ENCODE measurements at places on chromosomes 1 and 21.

- DNase-seq = no peak
Observed at GRCh38 chr1:104629589-104629988, 879.9 kb downstream of the AMY1C start.

- no peak for DNase-seq
Observed at GRCh38 chr1:218613105-218613504, 268.0 kb downstream of the TGFB2 start.

GRCh38 chr1:39901464-39901713 lies 328 bp downstream of the MYCL start:
- no peak for DNase-seq

GRCh38 chr1:113657126-113657525 lies 102.2 kb downstream of the PHTF1 start:
- no peak for DNase-seq

DNA sequence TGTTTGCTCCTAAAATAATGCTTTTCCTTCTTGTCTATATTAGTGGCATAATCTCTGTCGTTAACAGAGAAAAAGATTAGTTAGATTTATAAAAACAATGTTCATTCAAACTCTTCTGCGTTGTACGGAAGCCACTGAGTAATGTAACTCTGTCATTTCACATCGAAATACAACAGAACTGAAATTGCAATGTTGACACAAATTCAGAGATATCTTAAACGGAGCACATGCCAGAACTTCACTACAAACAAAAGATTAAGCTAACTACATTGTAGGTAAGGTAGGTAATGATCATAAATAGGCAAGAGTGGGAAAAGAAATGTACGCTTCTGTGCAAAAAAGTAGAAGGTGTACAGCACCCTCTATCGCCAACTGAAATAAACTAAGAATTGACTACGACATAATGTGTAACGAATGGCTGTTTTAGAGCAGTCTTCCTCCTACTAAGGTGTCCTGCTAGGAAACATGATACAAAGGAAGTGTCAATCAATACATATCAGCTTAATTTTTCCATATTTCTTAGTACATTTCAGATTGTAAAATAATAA lies 56.6 kb downstream of the PCNX2 start:
- DNase-seq = no peak

GRCh38 chr1:191695865-191696264 lies 462.4 kb upstream of the RGS18 start:
- DNase-seq = no peak

DNA sequence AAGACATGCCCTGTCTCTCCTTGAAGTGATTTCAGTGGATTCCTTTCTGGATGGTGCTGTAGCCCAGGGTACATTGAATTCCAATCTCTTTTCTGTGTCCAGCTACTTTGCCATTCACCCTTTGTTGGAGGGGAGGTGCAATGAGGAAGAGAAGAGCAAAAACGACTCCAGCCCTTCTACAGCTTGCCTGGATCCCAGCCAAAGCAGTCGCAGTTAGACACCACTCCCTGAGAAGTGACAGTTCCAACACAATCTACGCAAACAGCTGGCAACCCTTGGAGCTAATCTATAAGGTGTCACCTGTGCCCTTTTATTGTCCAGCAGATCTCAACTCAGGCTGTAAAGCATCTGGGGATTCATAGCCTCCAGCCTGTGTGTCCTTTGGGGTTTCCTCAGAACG lies 4.6 kb downstream of the CD244 start:
- DNase-seq = no peak

DNA sequence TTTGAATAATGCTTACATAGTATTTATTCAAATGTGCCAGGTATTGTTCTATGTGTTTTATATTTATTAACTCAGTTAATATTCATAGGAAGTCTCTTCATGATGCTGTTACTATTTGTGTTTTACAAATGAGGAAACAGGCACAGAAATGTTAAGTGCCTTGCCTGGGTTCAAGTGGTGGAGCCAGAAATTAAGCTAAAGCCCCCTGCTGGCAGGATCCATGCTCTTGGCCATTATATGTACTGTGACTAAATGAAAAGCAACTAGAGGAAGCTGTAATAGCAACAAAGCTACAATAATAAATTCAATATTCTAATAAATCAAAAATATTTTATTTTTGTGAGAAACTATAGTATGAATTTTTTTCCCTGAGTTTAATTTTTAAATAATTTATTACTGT lies 30.0 kb downstream of the IARS2 start:
- no peak for DNase-seq

DNA sequence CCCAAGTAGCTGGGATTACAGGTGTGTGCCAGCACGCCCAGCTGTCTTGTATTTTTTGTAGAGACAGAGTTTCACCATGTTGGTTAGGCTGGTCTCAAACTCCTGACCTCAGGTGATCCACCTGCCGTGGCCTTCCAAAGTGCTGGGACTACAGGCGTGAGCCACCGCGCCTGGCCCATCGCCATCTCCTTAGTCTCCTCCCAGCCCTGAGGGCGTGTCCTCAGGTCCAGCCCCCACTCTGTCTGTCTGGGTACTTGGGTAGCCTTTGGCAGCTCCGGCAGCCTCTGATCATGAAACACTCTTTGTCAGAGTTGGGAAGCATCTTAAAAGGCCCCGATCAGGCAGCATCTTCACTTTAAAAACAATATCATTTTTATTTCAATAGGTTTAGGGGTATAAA lies 90.3 kb upstream of the DISP3 start:
- no peak for DNase-seq

DNA sequence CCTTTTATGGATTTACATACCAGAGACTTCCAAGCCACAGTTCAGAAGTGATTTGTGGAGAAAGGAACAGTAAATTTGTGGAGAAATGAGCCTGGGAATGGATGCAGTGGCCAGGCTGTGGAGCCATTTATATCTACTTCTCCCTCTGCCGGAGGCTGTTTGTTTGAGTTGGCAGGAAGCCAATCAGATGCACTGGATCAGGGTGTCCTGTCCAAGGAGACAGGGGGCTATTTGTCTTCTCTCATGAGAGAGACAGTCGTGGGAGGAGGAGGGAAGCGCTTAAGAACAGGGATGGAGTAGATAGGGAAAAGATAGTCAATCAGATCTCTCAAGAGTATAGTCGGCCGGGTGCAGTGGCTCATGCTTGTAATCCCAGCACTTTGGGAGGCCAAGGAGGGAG lies 2.8 kb upstream of the HAPLN2 start:
- DNase-seq = no peak

DNA sequence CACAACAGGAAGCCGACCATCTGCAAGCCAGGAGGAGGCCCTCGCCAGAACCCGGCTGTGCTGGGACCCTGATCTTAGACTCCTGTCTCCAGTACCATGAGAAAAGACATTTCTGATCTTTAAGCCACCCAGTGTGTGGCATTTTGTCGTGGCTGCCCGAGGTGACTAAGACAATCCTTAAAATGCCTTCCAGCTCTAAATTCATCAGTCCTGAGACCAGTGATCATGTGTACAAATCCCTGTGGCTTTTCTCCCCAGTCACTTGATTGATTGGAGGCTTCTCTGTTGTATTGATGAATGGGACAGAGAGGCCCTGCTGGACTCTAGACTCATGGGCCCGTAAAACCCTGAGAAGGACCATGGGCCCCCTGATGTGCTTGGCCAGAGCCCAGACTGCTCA lies 36.1 kb downstream of the B3GALT5 start:
- DNase-seq = no peak

DNA sequence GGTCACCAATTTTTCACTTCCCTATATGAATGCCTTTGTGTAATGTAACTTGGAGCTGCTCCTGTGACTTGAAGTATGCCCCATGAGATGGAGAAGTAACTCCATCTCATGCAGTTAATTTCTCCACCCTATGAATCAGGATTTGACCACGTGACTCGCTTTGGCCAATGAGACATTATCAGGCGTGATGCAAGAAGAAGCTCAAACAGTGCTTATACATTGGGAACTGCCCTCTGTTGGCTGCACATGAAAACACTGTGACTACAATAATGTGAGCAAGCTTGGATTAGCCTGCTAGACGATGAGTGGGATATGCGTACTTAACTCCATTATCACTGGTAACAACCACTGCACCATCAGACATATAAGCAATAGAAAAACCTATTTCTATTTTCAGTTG lies 684.4 kb downstream of the PLA2G4A start:
- DNase-seq = no peak

GRCh38 chr1:10905841-10906655 lies 106.4 kb upstream of the TARDBP start:
- no peak for DNase-seq

DNA sequence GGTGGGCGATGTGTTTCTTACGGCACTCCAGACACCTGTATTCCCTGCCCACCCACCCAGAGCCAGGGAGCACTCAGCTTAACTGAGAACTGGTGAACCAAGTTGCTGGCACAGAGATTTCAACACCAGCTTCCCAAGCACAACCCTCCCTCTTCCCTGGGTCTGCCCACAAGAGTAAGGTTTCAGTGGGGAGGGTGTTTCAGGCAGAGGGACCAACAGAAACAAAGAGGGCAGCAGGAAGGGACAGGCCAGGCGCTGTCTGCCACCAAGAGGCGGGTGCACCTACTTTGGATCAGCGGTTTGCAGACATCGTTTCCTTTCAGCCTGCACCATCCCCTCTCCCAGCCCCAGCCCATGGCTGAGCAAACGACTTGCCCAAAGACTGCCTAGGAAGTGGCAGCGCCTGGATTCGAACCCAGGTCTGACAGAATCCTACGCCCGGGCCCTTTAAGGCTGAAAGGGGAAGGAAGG lies 21.9 kb upstream of the ALDH4A1 start:
- DNase-seq = no peak

DNA sequence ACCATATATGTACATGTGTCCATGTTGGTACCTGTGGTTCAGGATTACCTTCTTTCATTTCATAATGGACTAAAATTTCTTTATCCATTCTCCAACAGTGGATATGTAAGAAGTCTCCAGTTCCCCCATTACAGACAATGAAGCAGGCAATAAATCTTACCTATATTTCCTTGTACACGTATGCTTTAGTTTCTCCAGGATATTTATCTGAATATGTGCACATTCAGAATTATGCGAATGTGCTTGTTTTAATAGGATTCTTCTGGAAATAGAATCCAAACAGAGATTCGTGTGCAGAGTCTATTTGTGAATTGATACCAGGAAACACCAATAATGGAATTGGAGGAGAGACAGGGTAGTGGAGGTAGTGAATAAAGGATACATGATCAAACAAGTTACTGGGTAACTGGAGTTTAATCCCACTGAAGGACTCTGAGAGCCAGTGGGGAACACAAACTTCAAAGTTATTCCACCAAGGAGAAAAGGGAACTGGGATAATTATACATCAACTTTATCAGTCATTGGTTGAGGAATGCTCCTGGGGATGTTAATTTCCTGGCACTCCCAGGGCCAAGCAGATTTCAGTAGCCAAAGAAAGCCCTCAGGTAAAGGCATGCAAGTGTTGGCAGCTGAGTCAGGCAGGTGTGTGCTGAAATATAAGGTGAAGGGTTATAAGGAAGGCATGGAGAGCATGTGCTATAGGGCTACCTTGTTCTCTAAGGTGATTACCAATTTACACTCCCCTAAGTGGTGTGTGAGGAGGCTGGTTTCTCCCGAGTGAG lies 374.9 kb upstream of the PBX1 start:
- no peak for DNase-seq

- no peak for DNase-seq
Observed at GRCh38 chr1:89611721-89612120, 21.2 kb upstream of the LRRC8C start.

DNA sequence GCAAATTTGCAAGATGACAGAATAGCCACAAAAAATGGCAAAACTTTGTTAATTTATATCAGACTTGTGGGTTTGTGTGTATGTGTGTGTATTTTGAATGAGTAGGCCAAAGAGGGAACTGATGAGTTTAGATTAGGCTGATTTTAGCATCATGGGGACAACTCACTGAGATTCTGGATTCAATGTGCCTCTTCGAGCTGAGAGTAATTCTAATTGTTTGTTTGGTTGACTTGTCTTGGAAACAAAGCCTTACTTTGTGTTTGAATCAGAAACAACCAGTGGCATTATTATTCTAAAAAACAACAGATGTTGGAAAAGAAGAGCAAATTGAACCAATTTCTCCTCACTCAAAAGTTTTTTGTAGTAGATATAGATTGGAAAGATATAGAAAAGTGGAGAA lies 40.5 kb upstream of the C21orf91 start:
- no peak for DNase-seq

- DNase-seq = no peak
Observed at GRCh38 chr21:36369064-36369685, 16.0 kb upstream of the CHAF1B start.

DNA sequence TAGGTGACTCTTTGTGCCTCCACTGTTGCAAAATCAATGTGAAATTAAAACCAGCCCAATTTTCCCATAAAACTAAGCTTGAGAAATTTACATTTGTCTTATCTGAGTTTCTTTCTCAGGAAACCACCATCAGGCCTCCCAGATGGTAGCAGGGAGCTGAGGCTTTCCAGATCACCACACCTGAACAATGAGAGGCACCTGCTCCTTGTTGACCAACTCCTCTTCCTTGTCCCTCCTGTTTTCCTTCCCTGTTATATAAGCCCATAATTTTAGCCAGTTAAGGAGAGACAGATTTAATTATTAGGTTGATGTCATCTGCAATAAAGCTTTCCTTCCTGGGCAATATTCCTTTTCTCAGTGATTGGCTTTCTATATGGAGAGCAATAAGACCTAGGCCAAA lies 32.0 kb upstream of the C1orf185 start:
- DNase-seq = no peak

DNA sequence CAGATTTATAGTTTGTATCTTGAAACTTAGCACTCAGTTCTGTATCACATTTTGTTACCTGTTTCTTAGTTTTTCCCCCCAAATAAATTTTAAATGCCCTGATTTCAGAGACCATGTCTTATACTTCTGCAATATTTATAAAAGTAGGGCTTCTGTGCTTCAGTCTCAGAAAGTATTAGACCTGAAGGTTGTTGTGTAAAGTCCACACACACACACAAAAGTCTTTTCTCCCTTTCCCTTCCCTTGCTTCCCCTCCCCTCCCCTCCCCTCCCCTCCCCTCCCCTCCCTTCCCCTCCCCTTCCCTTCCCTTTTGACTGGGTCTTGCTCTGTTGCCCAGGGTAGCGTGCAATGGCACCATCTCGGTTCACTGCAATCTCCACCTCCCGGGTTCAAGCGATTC lies 41.0 kb upstream of the KCNK1 start:
- DNase-seq = no peak

- DNase-seq = no peak
Observed at GRCh38 chr1:85554630-85555327, 25.8 kb upstream of the CCN1 start.

- DNase-seq = no peak
Observed at GRCh38 chr21:14566894-14567293, 20.8 kb upstream of the SAMSN1 start.

GRCh38 chr1:219790834-219791615 lies 137.3 kb downstream of the SLC30A10 start:
- no peak for DNase-seq

DNA sequence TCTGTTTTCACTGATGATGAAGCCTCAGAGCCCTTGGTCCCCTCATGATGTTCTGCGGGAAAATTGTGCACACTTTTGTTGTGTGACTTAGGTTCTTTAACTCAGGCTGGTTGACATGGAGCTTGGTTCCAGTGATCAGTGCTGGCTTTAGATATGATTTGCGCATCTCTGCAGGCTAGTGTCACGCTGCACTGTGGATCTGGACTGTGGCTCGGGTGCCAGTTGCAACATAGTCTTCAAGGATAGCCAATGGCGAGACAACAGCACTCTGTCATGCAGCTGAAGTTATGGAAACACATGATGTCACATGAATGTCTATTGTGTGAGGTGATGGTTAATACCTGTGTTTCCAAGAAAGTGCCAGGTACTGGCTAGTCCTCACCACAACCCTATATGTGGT lies 56.7 kb downstream of the DDR2 start:
- no peak for DNase-seq

GRCh38 chr1:21725748-21726392 lies 56.7 kb upstream of the RAP1GAP start:
- no peak for DNase-seq
